ENCODE measurements at places on chromosomes 13 and 19. TPM values are rescaled to one million over a fixed set of nuclear protein-coding genes. Genes with fewer than 3 reads are reported as not detected.

- no peak for DNase-seq
Measured at GRCh38 chr19:7923295-7924191, 2.4 kb downstream of the CTXN1 start.

- no peak for DNase-seq
Measured at GRCh38 chr19:49084206-49085019, 838 bp upstream of the SNRNP70 start.

GRCh38 chr13:62625214-62625881 is 1209.7 kb upstream of the PCDH20 start:
- no peak for DNase-seq

DNA sequence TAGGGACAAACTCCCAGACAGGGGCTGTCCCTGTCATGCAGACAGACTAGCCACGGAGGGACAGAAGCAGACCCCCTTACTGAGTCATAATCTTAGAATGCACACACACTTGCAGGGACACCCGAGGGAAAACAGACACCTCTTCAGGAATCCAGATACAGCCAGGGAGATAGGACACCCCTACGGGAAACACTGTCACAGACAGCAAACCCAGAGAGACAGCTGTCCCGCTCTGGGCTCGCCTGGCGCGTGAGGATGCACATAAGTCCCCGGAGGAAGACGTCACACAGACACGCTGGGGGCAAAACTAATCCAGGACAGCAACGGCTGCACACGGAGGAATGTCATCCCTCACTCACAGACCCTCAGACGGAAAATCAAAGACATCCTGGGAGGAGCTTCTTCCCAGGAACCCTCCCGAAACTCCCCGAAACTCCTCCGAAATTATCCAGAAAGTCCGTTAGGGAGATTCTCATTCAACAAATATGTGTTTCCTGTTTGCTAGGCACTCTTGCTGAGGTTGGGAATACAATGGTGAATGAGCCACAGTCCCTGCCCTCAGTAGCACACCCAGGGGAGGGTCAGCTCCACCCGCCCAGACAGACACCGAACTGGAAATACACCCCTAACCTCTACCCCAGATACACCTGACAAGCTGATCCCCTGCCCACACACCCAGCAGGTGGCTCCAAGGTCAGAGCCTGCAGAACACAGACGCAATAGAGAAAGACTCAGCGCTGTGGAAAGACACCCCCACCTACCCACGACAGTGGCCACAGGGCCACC is 15.2 kb upstream of the TOMM40 start:
- DNase-seq = peak; percentile 56

DNA sequence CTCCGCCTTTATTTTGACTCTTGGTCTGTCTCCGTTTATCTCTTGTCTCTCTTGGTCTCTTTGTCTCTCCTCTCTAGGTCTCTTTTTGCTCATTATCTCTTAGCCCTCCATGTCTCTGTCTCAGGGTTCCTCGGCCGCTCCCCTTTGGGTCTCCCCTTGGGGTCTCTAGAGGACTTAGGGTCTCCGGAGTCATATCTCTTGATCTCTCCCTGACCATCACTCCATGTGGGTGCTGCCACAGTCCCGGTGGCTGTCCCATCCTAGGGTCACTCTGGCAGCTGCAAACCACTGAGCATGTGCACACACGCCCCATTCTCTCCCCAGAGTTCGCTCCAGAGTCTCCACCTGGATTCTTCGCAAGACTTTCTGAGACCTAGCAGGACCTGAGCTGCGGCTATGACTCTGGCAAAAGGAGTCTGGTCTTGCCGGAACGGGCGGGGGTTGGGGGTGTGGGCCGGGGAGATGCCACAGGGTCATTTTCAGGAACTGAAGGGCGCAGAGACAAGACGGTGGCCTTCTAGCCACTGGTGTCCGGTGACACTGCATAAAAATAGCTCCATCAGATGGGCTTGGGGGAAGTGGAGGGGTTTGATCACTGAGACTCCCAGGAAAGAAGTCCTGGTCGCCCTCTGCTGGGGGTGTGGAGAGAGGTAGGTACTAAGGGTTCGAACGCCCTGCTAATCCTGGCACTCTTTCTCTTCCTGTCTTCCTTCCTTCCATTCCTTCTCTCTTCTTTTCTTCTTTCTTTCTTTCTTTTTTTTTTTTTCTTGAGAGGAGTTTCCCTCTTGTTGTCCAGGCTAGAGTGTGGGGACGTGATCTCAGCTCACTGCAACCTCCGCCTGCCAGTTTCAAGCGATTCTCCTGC is 1.2 kb upstream of the KCNA7 start:
- no peak for DNase-seq

DNA sequence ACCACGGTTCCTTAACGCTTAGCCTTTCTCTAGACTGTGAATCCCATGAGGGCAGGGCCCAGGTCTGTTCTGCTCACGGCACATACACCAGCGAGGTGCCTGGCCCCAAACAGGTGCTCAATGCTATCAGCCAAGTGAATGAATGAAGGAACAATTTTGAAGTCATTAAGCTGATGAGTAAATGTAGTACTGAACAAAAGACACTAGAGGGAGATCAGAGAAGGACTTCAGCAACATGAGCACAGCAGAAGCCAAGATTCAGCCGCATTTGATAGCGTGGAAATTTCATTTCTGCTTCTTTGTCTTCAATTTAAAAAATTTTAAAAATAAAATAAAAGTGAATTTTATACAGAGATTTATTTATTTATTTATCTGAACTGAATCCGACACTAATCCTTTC is 20.1 kb upstream of the MYO16 start:
- no peak for DNase-seq

GRCh38 chr13:49108196-49108595 is 111.9 kb upstream of the MLNR start:
- no peak for DNase-seq

DNA sequence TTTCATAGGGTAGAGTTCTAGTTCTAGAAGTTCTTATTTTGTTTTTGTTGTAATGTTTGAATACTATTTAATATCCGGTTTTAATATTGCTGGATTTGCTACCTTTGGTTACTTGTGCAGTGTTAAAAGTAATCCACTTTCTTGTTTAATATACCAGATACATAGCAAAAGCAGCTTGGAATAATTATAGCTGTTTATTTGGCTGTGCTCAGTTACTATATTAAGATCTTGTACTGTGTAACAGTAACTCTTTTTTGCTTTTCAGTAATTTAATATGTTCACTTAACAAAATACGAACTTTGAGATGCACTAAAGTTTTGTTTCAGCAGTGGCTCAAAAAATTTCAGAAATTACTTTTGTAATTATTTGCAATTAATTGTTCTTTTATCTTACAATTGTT is 50.9 kb downstream of the AKAP11 start:
- no peak for DNase-seq

- DNase-seq = peak; percentile 96
Measured at GRCh38 chr19:8526345-8527091, 12.6 kb upstream of the ZNF414 start.

GRCh38 chr13:42991898-42992763 is at the start of gene EPSTI1:
EPSTI1 (minus strand) TSS chr13:42992241; CDS start chr13:42992165, 76 bp downstream.
- peak; percentile 79 for DNase-seq

LGALS14 gene
- not detected for total RNA-seq

PDE4C gene
- total RNA-seq = 4.3 TPM

DHDH gene
- total RNA-seq = not detected

ZNF708 gene
- 10.1 TPM for total RNA-seq

All from left colon (tissue), 2 donors.